ENCODE measurements at places on chromosomes 7 and 10.

DNA sequence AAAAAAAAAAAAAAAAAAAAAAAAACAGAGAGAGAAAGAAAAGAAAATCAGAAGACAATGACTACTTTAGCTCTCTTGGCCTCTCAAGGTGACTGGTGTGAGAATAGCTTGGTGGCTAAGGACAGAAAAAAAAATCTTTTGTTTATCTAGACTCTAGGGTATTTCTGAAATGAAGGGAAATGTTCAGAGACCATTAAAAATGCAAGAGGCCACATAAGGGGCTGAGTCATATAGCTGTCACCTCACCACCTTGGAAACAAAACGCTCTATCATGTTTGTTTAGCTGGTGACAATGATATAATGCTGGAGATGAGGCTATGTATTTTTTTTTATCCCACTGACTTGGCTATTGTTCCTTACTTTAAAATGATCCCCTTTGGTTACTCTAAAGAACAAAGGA, 287.0 kb upstream of the CDC14C start:
- no peak for DNase-seq

DNA sequence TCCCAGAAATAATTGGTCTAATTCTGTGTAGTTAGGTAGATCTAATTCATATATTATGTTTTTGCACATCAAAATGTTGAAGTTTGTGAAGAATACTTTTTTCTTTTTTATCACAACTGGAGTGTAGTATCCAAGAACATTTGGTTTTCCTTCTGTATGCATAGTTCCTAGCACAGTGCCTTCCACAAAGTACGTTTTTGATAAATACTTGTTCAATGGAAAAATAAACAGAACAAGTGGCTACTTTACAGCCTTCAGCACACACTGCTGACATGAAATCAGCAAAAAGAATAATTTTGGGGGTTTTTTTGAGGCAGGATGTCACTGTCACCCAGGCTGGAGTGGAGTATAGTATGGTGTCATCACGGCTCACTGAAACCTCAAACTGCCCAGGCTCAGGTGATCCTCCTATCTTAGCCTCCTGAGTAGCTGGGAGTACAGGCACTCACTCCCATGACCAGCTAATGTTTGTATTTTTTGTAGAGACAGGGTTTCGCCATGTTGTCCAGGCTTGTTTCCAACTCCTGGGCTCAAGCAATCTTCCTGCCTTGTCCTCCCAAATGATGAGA, 27.9 kb downstream of the TARP start:
- DNase-seq, result no peak

- DNase-seq, result no peak
Measured at GRCh38 chr10:75956624-75957023, 525.2 kb downstream of the LRMDA start.

GRCh38 chr7:31096198-31096876, 44.2 kb downstream of the ADCYAP1R1 start:
- DNase-seq, result no peak

DNA sequence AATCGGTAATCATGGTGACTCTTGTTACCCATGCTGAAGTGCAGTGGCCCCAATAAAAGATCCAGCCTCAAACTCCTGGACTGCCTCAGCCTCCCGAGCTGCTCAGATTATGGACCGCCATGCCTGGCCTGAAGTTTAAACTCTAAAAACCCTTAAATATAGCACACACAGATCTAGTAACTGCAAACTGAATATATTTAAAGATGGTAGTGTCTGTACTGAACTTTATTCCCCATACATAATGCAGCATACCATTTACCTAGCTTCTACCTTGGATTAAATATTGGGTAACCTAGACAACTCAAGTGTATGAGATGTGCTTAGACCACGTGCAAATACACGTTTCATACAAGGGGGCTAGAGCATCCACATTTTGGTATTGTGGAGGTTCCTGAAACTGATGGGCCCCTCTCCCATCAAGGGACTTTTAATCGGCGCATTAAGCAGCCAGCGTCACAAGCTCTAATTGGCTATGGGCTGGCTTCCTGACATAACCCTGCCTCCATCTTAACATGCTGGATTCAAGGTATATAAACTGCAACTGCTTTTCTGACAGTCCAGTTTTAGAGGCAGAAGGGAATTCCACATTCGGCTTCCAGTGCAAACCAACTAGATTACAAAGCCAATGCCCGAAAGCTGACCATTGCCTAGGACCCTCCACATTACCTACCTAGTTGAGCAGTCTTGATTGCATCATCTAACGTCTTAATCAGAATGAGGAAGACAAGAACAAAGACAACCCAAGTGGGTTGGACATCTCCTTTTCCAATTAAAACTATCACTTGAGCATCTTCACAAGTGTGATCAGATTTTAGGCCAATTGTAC, 13.0 kb downstream of the HNRNPA2B1 start:
- no peak for DNase-seq

GRCh38 chr10:132904814-132905649, 37.3 kb downstream of the CFAP46 start:
- no peak for DNase-seq

GRCh38 chr10:22053048-22053447, 49.5 kb upstream of the DNAJC1 start:
- DNase-seq, result no peak

DNA sequence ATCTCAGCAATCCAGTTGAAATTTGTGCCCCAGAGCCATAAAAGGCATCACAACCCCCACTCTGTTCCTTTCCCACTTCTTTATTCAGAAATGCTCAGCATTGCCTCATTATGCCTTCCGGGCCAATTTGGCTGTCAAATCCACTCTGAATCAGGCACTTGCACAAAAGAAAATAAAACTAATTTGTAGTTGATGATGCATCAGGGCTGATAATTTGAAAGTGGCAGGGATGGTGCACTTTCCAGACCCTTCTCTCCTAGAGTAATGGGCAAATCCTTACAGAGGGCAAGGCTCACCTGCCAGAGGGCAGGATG, 147.9 kb upstream of the PDE1C start:
- no peak for DNase-seq

DNA sequence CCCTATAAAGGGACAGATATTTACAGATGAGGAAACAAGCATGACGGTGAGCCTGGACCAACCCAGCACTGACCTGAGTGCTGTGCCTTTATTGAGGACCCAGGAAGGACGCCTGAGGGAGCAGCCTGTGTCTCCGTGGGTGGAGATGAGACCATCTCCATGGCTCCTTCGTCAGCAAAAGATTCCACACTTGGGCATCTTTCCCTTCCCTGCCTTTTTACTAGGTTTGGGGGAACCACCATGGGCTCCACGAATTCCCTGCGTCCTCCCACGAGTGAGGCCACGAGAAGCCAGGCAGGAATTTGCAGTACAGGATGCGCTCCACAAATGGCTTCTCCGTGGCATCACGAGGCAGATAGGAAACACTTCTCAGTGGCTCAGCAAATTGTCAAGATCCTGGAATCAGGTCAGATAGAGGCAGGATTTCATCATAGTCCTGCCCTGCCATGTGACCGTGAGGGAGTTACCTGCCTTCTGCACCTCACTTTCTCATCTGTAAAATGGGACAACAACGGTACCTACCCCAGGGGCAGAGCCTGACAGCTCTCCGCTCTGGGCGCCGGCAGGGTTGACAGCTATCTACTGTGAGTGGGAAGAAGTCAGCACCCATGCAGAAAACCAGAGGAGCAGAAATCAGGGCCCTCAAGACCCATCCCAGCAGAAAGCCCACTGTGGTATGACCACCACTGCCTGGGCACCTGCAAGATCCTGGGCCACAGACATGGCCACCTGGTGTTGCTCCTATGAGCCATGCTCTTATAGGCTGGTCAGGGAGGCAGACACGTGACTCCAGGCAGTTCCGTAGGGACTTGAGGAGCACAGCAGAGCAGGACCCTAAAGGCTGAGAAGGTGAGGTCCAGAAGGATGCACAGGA, 80.1 kb downstream of the GRID1 start:
- no peak for DNase-seq

- DNase-seq, result no peak
Measured at GRCh38 chr10:117876210-117876609, 170.5 kb downstream of the RAB11FIP2 start.

DNA sequence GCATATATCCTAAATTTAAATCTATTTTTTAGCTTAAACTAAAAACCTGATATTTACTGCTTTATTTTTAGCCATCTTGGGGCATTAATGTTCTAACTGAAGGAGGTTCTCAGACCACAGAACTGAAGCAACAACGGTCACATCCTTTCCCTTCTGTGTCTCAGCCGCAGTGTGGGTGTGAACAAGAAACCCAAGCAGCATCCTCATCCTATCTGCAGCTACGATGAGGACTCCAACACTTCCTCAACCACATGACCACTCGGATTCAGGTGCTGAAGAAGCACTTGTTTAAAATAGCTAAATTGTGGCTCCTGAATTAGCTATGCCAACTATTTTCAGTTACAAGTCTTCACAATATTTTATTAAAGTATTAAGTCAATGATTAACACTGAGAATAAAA, 5.3 kb downstream of the ESYT2 start:
- no peak for DNase-seq

GRCh38 chr10:14904316-14904732, 25.7 kb downstream of the SUV39H2 start:
- DNase-seq, result no peak

DNA sequence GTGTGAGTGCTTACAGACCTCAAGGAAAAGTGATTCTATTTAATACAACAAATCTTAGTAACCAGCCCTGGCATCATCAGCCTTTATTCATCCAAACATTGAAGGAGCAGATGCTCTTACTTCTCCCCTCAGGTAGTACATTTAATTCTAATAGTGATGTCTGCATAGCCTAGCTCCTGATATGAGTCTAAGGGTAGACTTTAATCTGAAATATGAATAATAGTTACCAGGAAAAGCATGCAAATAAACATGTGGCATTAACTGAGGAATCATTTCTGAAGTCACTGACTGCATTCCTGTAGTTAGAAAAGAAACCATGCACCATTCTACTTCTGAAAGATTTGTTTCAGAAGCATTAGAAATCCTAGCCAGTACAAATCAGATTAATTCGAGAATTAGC, 25.7 kb upstream of the LMBR1 start:
- DNase-seq, result no peak

- peak; percentile 76 for DNase-seq
Measured at GRCh38 chr7:111756687-111757178, 194.4 kb upstream of the IMMP2L start.

DNA sequence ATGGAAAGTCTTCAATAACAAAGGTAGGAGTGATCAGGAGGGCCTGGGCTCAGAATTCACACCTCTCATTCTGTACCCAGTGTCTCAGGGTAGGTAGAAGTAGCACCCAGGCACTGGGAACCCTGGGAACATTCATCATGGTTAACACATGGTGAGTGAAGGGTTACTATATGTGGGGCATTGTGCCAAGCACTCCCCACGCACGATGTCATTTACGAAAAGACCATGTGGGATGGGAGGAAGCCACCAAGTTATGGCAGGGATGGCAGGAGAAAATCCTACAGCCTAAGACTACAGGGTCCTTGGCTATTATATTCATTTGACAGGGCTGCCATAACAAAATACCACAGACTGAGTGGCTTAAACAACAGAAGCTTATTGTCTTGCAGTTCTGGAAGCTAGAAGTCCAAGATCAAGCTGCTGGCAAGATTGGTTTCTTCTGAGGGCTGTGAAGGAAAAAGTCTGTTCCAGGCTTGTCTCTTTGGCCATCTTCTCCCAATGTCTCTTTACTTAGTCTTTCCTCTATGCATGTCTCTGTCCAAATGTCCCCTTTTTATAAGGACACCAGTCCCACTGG, 27.7 kb upstream of the DDIT4 start:
- no peak for DNase-seq

GRCh38 chr7:145624618-145625017, 492.0 kb upstream of the CNTNAP2 start:
- DNase-seq, result no peak

DNA sequence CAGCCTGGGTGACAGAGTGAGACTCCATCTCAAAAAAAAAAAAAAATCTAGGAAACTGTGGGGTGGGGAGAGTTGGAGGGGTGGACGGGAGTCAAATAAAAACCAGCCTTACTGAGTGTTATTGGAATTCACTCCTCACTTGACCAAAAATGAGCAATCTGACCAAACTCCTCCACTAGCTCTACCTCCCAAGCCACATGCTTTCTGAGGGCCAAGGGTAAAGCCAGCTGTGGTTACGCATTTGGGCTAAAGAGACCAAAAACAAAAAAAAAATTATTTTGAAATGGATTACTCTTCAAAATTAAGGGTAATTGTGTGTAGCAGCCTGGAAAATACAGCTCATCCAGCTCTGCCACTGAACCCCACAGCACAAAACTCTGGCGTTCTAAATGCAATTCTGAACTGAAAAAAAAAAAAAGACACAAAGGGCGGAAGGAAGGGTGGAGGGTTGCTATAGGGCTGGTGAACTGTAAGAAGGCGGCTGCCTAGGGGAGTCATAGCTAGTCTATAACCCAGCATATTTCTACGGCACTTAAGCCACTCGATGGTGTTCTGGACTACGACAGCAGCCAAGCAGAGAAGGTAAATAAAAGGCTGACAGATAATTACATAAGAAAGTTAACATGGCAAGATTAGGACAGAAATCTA, 7.8 kb downstream of the ELMO1 start:
- no peak for DNase-seq

- no peak for DNase-seq
Measured at GRCh38 chr7:126398285-126398684, 854.5 kb downstream of the GRM8 start.

DNA sequence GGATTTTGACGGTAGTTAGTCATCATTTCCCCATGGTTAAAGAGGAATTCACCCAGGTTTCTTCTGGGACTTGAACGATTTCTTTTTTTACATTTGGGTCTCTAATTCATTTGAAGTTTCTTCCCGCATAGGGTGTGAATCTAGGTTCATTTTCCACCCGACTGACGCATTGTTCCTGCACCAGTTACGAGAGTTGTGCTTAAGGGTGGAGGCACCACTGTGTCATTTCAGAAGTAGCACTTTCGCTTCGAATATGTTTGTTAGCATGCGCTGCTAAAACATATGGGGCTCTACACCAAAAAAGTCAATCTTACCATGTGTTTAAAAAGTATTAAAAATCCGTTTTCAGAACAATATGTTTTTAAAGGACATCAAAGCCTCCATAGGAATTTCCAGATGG, 140.3 kb downstream of the VIPR2 start:
- DNase-seq, result no peak

GRCh38 chr10:78777466-78777865, 291.3 kb upstream of the ZMIZ1 start:
- peak; percentile 32 for DNase-seq

DNA sequence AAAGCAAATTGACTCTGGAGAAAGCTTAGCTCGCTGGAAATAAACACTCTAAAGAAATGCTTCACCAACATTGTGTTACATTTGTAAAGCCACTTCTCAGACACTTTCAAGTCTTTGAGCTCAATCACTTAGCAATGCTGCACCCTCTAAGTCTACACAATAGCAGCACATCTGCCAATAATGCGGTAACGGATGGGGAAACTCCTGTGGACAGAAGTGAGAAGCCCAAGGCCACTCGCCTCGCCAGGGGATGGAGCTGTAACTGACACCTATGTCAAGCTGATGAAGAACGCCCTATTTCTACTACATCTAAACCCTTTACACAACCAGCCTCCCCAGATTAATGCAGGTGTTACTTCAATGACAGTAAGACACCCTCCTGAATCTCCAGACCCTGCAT, 167.7 kb downstream of the SFMBT2 start:
- DNase-seq, result no peak

- no peak for DNase-seq
Measured at GRCh38 chr7:21414795-21415393, 13.0 kb upstream of the SP4 start.

Data from C1 segment of cervical spinal cord (tissue), 14 donors.